ENCODE measurements at places on chromosomes 3 and 15.

- DNase-seq = no peak
Measured at GRCh38 chr15:52246686-52247431, 48.7 kb downstream of the MYO5C start.

DNA sequence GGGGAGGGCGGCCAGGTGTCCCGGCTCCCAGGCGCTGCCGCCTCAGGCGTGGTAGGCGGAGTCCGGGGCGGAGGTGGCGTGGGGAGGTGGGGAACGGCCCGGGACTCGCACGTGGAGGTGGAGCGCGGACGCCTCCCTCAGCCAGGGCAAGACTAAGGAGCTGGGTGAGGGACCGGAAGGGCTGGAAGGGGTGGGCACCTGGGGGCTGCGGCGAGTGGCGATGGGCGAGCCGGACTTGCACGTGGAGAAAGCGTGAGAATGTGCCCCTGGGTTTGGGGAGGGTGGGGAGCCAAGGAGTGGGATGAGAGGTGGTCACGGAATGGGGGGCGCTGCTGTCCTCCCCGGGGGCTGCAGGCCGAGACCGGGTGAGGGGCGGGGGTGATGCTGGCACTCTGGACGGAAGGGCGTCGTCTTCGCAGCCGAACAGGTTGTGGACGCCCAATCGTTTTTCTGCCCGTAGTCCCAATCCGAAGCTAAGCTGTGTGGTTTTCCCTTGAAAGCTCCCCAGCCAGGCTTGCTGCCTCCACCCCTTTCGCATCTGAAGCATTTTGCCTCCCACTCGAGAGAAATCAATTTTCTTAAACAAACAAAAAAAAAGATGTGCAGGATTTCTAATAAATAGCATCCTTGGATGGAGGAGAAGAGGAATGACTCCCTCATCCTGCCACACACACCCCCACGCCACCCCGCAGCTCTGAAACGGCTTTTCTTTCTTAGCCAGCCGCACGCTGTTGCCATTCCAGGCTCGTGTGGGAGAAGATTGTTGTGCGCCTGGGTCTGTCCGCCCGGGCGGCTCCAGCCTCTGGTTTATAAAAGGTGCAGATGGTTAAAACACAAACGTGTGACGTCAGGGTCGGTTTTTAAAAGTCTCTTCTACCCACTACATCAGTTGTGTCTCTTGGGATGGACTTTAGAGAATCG, 62.5 kb upstream of the ANKRD28 start:
- no peak for DNase-seq

- DNase-seq = no peak
Measured at GRCh38 chr15:91100814-91101607, 954 bp downstream of the SV2B start.

GRCh38 chr3:138397983-138398382, 36.4 kb upstream of the ESYT3 start:
- no peak for DNase-seq

DNA sequence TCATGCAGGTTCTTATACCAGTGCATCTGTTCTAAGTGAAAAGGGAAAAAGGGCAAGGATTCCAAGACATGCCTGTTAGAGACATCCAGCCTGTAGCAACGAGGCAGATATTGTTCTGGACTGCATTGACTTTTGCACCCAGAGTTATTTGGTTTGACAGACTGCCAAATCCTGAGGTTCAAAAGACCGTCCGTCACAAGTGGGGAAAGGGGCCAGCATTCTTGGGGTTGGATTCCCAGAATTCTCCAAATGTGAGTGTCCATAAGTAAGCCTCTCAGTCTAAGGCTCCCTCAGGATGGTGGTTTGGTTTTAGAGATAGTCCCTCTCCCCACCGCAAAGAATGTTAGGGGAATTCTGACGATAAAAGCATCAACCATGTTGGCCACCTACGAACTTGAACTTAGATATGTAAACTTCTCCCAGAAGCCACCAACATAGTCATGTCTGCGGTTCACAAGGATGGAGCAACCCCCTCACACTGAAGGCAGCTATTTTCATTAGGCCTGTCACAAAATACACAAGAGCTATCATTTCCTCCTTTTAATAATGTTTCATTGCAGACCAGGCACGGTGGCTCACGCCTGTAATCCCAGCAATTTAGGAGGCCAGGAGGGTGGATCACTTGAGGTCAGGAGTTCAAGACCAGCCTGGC, 13.6 kb upstream of the LACTB start:
- no peak for DNase-seq

DNA sequence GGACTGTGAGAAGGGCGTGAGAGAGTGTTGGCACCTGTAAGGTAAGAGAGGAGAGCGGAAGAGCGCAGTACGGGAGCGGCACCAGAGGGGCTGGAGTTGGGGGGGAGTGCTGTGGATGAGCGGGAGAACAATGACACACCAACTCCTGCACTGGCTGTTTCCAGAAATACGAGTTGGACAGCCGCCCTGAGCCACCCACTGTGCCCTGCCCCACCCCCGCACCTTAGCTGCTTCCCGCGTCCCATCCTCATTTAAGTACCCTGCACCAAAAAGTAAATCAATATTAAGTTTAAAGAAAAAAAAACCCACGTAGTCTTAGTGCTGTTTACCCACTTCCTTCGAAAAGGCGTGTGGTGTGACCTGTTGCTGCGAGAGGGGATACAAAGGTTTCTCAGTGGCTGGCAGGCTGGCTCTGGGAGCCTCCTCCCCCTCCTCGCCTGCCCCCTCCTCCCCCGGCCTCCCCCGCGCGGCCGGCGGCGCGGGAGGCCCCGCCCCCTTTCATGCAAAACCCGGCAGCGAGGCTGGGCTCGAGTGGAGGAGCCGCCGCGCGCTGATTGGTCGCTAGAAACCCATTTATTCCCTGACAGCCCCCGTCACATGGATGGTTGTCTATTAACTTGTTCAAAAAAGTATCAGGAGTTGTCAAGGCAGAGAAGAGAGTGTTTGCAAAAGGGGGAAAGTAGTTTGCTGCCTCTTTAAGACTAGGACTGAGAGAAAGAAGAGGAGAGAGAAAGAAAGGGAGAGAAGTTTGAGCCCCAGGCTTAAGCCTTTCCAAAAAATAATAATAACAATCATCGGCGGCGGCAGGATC, at the start of gene SOX2:
Gene SOX2, plus strand, starts transcription at position 601 of the 811 bp plus-strand sequence. CDS start 436 bp downstream, outside the sequence.
- DNase-seq = peak; percentile 97

DNA sequence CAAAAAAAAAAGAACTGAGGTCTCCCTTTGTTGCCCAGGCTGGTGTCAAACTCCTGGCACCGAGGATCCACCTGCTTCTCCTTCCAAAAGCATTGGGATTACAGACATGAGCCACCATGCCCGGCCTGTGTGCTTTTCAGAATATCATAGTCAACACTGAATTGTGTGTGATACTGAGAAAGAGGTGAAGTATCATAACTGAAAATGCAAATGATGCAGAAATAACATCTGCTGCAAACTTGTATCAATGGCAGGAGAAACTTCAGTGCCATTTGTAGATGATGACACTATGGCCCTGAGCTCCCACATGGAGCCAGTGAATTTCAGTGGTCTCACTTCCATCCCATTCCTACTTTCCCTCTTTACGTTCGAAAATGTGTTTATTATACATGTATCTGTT, 21.9 kb downstream of the IL12A start:
- no peak for DNase-seq

- DNase-seq = no peak
Measured at GRCh38 chr3:12884186-12884680, 42.9 kb upstream of the RPL32 start.

GRCh38 chr15:89112341-89112971, 24.2 kb downstream of the ABHD2 start:
- no peak for DNase-seq

- DNase-seq = no peak
Measured at GRCh38 chr3:107409365-107409764, 32.1 kb downstream of the CCDC54 start.

- no peak for DNase-seq
Measured at GRCh38 chr3:112459750-112460149, 39.5 kb downstream of the BTLA start.

- DNase-seq = no peak
Measured at GRCh38 chr15:81747482-81747881, 298.3 kb downstream of the MEX3B start.

GRCh38 chr3:170500995-170501394, 82.3 kb downstream of the CLDN11 start:
- DNase-seq = no peak

GRCh38 chr15:82048811-82049210, 3.0 kb upstream of the MEX3B start:
- no peak for DNase-seq

- no peak for DNase-seq
Measured at GRCh38 chr3:174548841-174549623, 310.1 kb upstream of the NAALADL2 start.

DNA sequence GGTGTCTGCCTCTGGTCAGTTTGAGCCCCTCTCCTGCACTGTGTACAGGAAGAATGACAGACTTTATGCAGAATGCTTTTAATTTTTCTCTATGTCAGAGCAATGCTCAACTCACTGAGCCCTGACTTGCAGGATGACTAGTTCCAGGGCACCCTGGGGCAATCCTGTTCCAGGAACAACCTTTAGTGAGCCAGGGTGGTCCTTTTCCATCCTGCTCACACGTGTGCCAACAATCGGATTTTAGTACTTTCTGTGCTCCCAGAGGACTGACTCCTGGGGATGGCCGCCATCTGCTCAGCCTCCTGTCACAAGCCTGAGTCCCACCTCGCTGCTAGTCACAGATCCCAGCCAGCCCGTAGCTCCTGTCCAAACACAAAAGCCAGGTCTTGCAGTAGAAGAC, 48.2 kb upstream of the ALDH1A3 start:
- no peak for DNase-seq

GRCh38 chr3:44476181-44476611, 1.3 kb downstream of the ZNF445 start:
- DNase-seq = no peak

DNA sequence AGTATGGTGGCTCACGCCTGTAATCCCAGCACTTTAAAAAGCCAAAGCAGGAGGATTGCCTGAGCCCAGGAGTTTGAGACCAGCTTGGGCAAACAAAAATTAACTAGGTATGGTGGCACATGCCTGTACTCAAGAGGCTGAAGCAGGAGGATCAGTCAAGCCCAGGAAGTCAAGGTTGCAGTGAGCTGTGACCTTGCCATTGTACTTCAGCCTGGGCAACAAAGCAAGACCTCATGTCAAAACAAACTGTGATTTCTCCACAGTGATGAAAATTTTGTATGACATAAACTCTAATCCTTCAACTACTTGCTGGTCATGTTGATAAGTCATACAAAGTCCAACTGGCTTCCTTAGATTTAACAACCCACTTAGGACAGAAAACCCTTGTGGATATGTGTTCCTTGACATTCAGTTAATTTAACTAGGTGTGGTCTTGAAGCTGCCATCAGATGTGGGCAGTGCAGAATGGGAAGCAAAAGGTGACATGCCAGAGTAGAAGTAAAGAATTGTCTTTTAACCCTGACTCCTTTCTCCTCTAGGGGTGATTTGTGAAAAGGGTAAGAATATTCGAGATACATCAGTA, 263.3 kb downstream of the PTPRG start:
- DNase-seq = no peak

DNA sequence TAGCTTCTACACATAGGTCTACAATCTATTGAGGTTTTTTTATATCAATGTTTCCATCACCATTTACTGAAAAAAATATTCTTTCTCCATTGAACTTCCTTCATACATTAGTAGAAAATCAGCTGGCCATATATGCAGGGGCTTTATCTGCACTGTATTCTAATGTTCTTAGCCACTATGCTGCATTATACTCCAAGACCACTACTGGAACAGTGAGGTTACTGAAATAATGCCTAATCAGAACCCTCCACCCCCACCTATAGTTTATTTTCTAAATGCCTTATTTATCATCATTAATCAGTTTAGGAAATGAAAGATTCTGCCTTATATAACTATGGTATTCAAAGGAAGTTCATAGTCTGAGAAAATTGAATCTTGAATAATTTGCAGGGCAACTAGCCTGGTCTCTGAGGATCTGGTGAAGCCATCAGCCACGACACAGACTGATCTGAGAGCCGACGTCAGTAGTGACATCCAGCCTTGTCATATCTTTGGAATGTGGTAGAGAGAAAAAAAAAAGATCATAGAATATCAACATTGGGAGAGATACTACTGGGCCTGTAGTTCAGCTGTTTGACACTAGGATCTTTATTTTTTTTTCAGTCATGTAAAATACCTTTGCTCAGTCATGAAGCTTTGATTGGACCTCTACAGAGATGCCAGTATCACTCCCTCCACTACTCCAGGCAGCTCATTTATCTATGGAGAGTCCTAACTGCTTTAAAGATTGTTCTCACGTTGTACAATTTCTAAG, 66.6 kb downstream of the P3H2 start:
- DNase-seq = no peak

DNA sequence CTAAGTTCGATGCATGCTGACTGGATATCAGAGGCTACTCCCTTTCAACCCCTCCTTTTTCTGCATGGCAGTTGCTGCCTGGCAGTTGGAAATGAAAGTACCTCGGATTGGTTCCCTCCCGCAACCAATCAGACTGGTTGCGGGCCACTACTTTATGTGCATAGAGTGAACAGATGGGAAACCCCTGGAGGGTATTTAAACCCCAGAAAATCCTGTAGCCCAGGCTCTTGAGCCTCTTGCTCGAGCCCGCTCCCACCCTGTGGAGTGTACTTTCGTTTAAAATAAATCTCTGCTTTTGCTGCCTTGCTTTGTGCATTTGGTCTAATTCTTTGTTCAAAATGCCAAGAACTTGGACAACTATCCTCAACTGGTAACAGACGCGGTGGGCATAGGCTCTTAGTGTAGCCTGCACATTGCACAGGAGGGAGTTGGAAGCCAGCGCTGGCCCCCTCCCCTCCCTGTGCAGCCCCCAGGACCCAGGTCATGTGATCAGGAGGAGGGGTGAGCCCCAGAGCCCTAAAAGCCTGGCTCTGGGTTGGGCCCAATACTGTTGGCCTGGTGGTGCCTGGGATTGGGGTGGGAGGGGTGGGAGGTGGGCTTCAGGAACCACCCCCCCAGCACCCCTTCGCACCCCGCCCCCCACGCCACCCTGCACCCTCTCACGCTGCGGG, 26.8 kb downstream of the RHCG start:
- no peak for DNase-seq

DNA sequence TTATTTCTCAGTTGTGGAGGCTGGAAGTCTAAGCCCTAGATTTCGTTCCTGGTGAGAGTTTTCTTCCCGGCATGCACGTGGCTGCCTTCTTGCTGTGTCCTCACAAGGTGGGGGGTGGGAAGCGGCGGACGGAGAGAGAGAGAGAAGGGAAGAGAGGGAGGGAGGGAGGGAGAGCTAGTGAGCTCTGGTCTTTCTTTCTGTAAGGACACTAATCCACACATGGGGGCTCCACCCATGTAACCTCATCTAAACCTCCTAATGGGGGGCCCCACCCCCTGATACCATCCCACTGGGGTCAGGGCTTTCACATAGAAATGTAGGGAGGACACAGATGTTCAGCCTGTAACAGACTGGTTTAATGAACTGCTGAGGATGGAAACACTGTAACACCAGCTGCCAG, 7.3 kb downstream of the FBLN2 start:
- DNase-seq = no peak

DNA sequence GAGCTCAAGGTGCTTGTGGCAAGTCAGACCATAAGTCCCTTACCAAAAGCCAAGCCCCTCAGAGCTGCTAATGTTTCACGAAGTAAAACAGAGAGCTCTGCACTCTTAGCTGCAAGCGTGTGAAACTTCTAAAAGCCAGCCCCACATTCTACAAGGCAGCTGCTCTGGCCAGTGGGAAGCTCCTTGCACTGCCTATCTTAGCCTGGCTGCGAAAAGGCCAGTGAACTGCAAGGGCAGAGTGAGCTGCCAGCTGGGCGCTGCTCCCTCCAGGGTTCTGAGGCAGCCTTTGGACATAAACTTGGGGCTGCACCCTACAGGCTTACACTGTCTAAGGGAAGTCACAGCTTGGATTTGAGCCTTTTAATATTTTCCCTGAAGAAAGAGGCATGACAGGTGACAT, 2.2 kb upstream of the MUSTN1 start:
- DNase-seq = no peak

GRCh38 chr3:14299767-14300166, 102.6 kb upstream of the SLC6A6 start:
- DNase-seq = no peak

- no peak for DNase-seq
Measured at GRCh38 chr3:187062526-187063177, 76.6 kb downstream of the RPL39L start.
